ENCODE measurements at places on chromosomes 11 and 22.

DNA sequence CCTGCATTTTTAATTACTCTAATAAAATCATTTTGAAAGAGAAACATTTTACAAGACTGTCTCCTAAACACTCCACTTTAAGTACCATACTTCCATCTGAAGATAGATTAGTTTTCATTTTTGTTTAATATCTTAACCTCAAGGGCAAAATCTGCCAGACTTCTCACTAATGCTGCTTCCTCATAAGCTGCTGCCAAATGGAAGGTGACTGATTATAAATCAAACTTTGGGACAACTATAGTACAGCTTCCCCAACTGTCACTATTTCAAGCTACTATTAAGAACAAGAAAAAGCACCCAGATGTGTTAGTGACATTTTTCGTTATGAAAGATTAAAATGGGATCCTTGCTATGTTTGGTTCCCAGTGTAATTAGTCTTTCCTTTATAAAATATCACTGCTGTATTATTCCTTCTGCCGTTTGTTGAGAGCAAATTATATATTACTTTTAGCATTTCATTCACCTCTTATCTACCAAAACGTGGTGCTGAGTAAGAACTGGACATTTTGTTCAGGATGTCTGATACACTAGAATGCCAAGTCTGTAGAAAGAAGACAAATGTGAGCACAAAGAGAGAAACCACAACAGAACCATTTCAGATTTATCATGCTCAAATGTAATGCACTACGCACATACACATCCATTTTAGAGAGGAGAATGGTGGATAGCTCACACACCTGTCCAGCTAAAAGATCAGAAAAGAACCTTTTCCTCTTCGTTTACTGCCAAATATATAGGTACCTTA, 312.2 kb upstream of the C11orf87 start:
- DNase-seq: no peak

DNA sequence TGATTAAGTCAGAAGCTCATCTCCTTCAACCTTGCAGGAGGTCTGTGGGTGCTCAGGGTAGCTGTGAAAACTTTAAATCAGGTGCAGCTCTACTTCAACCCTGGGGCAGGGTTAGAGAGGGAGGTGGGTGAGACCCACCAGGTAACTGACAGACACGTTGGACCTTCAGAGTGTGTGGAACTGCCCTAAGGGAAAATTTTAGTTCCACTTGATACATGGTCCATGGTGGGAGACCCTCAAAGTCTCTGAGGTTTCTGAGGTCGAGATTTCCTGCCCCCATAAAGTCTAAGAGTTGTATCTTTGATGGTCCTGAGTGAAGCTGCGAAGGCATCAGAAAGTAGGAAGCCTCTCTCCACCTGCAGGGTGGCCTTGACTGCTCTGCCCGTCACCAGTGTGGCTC, 23.9 kb upstream of the NNMT start:
- no peak for DNase-seq

- DNase-seq: no peak
These were observed 15.0 kb upstream of the ALX4 start for GRCh38 chr11:44324749-44325525.

DNA sequence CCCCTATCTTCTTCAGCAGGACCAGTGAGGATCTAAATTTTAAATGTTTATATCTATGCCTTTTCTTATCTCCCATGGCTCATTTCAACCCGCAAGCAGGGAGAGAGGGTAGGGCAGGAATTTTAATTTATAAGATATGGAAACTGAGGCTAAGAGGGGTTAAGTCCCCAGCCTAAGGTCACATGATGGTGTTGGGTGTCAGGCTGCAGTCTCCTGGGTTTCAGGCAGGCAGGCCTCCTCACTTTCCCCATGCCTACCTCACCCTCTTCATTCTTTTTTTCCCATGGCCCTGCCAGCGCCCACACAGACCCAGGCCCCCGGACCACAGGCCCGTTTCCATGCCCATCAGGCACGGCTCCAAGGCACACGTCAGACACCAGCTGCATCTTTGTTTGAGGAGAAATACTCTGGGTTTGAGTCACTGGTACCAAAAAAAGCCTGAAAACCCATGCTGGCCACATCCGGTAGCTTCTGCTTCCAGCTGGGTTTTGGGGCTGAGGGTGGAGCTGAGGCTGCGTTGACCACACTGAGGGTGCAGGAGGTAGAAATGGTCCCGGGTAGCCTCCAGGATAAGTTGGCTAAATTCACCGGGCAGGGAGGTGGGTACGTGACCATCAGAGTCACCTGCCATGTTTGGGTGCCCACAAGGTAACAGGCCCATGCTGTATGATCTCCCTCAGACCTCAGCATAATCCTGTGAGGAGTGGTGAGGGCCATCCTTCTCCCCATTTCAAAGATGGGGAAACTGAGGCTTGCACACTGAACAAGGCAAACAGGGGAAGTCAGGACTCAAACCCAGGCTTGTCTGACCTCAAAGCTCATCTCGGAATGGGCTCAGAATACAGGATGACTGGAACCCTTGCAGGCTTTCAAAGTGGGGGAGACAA, 7.5 kb downstream of the CRYBB1 start:
- peak; percentile 75 for DNase-seq

- no peak for DNase-seq
These were observed 33.4 kb downstream of the PLA2G6 start for GRCh38 chr22:38148245-38148644.

GRCh38 chr11:42646959-42647358, 664.8 kb upstream of the API5 start:
- no peak for DNase-seq

- DNase-seq: no peak
These were observed 11.6 kb downstream of the TOLLIP start for GRCh38 chr11:1297576-1298473.

- no peak for DNase-seq
These were observed 33.1 kb upstream of the ARHGAP32 start for GRCh38 chr11:129225190-129225589.

- no peak for DNase-seq
These were observed 113.7 kb upstream of the NCAM1 start for GRCh38 chr11:112847568-112847967.

GRCh38 chr22:48555606-48556005, 1272.1 kb downstream of the BRD1 start:
- DNase-seq: no peak

DNA sequence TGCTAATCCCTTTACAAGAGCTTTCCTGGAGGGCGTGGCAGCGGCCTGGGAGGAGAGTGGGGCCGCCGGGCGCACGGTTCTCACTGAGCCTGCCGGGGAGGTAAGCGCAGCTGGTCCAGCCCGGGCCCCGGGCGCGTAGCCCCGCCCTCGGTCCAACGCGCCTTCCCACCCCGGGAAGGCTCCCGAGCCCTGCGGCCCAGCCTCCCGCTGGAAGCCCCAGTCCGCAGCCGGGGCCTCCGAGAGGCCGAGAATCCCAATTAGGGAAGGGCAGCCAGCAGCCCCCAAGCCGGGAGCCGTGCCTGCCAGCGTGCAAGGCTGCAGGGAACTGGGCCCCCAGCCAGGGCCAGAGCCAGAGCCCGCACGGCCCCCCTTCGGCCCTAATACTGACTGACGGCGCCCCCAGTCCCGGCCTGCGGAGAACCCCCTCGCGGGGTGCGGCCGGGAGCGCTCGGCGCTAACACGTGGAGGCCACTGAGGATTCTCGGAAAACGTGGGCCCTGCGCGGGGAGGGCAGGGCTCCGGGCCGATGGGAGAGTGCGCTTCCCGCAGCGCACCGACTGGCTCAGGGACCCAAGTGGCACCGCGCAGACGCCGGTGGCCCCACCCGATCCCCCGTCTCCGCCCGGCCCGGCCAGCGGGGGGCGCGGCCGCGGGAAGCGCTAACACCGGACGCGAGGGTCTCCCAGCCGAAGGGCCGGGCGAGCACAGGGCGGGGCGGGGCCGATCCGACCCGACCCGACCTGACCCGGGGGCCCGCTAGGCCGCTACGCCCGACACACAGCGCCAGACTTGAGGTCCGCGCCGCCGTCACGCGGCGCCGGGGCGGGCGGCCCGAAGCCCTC, 5.7 kb downstream of the ZFTA start:
- DNase-seq: no peak

DNA sequence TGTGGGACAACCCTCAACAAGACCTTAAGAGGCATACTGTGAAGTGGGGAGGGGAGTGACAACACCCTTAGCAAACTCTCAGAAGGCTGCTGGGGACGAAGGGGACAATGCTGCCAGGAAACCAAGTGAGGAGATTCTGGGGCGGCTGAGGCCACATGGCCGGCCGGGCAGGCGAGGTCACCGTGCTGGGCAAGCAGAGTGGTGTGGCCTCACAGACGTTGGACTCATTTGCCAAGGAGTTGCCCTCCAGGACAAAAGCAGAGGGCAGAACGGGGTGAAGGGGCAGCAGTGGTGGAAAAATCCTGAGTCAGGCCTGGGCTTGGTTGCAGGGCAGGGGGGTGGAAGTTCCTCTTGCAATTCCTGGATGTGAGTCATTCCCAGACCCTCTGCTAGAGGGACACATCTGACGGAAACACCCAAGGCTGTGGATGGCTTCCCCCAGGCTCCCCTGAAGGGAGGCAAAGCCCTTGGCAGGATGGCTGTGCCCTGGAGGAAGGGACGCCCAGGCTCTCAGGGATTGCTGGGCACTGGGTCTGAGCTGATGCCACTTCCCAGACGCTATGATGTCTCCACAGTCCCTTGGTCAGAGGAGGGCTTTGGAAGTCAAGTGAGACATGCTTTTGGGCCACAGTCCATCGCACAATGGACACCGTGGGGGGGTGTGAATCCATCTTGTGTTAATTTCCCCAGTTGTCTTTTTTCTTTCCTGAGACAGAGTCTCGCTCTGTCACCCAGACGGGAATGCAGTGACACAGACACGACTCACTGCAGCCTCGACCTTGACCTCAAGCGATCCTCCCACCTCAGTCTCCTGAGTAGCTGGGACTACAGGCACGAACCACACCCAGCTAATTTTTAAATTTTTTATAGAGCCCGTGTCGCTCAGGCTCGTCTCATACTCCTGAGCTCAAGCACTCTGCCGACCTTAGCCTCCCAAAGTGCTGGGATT, 16.2 kb upstream of the SHANK3 start:
- DNase-seq: no peak

DNA sequence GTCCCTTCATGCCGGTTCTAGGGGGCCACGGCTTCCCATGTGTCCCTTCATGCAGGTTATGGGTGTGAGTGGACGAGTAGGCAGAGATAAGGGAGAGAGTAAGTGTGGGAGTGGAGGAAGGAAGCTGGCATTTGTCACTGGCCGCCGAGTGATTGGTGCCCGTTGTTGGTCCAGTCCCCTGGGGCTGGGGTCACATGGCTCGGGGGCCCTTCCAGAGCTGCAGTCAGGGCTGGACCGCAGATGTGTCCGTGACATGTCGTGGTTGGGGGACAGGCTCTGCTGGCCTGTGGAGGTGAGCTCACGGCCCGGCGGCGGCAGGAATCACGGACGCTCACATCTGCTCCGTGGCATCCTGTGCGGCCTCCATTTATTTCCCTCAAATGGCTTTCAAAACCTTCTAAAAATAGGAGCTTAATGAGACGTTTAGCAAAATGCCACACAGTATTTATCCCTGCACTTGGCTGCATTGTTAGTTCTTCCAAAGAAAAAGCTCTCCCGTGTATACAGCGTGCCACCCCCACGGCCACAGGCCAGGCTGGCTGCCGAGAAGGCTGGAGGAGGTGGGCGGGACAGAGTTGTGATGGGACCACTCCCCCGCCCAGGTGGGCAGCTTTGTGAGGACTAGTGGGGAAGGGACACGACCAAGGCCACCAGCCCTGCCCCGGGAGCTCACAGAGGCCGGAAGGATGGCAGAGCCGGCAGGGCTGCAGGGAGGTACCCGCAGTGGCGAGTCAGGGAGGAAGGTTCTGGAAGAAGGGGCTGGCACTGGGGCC, 386.7 kb downstream of the TBC1D22A start:
- no peak for DNase-seq

DNA sequence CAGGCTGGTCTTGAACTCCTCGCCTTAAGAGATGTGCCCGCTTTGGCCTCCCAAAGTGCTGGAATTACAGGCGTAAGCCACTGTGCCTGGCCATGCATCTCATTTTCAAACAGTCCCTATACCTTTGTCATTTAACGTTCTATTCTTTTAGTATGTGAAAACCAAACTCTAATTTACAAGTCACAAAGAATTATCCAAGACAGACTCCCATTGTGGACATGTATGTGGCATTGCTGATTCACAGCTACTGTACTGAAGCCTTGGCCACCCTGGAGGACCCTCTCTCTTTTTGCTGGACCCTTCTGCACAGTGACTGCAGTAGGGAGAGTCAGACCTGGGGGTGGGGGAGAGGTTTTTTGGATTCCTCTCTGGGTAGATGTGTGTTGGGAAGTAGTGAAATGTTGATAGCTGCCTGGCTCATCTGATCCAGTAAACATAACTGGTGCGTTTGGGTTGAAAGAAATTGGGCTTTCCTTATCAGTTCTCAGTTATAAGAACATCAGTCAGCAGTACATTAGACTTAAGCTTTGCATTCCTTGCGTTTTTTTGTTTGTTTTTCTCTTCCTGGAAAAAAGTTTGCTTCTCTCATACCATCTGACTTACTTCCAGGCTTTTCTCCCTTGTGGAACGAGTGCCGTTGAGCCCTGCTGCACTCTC, 65.9 kb downstream of the MED15 start:
- no peak for DNase-seq

DNA sequence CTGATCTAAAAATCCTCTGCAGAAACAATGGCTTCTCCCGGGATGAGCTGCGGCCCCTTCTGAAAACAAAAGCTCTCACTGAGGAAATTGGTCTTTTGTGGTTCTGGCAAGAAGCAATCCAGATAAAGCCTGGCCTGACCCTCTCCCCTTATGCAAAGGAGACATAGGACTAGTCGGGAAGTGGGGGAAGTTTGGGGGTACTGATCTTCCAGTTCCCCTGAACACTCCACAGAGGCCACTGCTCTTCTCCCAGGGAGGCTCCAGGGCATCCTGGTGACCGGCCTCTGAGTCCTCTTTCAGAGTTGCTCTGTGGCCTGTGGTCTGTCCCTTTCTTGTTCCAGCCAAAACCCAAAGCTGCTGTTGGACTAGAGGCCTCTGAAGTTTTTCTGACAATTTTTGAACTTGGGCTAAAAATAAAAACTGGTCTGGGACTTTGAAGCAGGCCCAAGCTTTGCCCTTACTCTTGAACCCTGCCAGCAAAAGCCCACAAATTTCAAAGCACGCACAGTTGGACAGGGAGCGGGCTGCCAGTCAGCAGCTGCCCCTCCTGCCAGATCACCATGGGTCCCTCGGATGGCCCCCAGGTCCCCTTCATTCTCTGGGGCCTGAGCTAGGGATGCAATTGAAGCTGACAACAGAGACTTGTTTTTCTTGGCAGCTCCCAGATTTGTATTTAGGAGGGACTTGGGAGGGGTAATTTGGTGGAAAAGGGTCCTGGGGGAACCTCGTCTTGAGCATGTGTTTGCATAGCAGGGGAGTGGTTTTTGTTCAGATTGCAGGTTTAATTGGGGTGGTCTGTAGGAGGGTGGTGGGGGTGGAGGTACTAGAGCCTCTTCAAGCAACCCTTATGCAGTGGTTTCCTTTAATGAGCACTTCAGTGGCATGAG, 381.6 kb upstream of the CADM1 start:
- DNase-seq: no peak
